NCI-H187 treated with DMSO at 0.1 percent for 48 hours (cell line): ENCODE measurements at places on chromosomes 6 and 20.

DNA sequence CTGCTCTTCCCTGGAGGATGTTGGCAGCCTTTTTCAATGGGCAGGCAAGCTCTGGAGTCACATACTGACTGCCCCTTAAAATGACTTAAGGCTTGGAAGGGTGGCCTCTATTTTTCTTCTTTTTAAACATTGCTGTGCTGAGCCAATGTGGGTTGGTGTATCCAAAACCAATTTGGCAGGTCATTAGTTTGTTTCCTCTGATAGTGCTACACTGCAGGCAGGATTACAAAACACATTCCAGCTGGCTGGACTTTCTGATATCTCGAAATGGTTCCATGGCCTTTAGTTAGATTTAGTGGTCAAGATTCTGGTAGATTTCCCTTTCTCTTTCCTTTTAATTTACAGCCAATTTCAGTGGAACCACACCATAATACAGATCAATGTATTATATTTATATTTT is 28.1 kb upstream of the BMP2 start:
- DNase-seq, result no peak

DNA sequence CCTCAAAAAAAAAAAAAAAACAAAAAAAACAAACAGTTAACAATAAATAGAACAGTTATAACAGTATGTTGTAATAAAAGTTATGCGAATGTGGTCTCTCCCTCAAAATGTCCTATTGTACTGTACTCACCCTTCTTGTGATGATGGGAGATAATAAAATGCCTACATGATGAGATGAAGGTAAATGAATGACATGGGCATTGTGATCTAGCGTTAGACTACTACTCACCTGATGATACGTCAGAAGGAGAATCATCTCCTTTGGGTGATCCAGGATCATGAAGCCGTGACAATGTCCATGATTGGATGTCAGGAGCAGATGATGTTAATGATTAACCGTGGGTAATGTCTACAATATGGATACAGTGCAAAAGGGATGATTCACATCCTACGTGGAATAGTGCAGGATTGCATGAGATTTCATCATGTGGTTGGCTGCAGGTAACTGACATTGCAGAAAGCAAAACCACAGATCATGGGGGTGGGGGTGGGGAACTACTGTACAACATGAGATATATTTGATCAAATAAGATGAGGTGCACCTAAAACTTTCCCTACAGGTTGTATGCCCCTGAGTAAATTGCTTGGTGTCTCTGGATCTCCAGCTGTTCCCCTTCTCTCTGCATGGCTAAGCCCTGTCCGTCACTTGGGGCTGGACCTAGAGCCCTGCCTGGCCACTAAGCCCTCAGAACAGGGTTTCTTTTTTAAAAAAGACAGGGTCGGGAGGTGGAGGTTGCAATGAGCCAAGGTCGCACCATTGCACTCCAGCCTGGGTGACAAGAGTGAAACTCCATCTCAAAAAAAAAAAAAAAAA is 6.2 kb upstream of the RBCK1 start:
- DNase-seq, result no peak

GRCh38 chr6:75183099-75183541 is 22.7 kb downstream of the COL12A1 start:
- no peak for DNase-seq

GRCh38 chr20:50472693-50473664 is 37.2 kb upstream of the PTPN1 start:
- DNase-seq, result no peak

- DNase-seq, result no peak
These were observed 624 bp upstream of the NPEPL1 start for GRCh38 chr20:58691773-58692578.

GRCh38 chr6:152554851-152555250 is 82.3 kb downstream of the SYNE1 start:
- DNase-seq, result no peak

DNA sequence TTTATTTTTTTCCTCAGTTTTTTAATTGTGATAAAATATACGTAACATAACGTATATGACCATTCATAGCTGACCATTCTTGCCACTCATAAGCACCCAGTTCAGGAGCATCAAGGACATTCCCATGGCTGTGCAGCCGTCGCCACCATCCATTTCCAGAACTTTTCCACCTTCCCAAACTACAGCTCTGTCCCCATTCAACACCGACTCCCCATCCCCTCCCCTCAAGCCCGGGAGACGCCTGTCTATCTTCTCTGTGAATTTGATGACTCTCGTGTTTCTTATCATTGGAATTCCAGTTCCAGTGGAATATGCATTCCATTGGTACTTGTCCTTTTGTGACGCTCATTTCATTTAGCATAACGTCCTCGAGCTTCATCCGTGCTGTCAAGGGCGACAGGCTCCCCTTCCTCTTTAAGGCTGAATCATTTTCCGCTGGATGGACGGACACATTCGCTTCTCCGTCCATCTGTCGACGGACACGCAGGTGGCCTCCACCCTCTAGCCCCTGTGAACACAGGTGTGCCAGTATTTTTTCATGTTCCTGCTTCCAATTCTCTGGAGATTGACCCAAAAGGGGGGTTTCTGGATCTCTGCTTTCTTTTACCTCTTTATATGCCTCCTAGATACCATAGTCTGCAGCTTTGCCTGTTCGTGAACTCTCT is 88.1 kb downstream of the YTHDF1 start:
- no peak for DNase-seq

DNA sequence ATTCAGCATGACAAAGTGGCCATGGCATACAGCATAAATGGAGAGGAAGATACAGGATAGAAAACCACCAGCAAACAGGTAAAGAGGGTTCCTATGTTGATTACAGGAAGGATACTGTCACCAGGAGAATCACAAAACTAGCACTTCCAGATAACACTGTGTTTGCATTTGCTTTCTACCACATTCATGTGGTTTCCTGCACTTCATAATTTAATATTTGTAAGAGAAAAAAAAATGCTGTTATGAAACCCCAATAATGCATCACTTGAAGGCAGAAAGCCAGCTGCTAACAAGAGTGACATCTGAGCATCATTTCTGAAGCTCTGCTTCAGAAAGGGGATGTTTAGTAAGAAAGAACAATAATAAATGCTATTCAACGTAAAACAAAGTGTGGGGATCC is 106.6 kb downstream of the ATXN1 start:
- no peak for DNase-seq

- no peak for DNase-seq
These were observed 74.3 kb downstream of the ADGB start for GRCh38 chr6:146673069-146673468.

DNA sequence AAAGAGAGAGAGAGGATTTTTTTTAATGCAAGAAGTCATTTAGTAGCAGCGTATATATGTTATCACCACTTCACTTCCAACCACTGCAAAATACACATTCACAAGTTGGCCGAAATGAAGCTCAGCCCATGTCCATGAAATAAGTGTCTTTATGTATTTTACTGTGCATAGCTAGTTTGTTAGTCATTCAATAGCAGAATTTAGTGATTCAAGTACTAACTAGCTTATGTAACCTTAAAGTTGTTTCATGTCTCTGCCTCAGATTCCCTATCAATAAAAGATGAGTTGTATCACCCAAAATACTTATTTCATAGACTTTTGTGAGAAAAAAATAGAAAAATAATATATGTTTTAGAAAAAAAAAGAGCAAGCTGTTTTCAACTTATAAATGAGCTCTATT is 153.7 kb upstream of the PRDM1 start:
- no peak for DNase-seq

DNA sequence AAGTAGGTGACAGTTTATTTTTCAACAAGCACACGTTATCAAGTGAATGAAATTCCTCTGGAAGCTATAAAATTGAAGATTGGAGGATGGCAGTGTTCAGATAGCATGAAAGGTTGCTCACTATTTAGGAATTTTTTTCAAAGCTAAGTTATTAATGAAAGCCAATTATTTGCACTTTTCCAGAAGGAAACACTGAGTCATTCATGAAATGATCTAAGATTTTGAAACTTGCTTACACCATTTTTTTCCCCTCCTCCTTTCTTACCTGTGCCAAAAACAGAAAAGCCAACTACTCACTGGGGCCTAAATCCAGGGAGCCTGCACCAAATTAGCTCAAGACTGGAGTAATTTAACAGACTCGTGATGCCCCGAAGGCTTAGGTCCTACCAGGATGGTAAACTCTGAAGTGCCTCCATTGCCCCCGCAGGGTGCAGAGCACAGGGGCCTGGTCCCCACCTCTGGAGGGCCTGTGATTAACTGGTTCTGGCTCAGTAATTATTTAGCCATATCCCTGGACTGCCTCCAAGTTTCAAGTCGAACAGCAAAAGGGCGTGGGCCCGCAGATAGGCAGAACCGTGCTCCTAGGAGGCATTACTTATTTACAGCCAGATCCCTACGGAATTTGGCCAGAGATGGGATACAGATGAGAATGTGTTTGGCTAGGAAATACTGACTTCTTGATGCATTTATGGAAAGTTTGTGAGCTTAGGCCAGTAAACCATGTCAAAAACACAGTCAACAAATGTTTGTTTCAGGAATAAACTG is 28.0 kb upstream of the ZNF217 start:
- DNase-seq, result no peak

GRCh38 chr6:70183538-70183937 is 119.3 kb downstream of the COL9A1 start:
- DNase-seq, result no peak

DNA sequence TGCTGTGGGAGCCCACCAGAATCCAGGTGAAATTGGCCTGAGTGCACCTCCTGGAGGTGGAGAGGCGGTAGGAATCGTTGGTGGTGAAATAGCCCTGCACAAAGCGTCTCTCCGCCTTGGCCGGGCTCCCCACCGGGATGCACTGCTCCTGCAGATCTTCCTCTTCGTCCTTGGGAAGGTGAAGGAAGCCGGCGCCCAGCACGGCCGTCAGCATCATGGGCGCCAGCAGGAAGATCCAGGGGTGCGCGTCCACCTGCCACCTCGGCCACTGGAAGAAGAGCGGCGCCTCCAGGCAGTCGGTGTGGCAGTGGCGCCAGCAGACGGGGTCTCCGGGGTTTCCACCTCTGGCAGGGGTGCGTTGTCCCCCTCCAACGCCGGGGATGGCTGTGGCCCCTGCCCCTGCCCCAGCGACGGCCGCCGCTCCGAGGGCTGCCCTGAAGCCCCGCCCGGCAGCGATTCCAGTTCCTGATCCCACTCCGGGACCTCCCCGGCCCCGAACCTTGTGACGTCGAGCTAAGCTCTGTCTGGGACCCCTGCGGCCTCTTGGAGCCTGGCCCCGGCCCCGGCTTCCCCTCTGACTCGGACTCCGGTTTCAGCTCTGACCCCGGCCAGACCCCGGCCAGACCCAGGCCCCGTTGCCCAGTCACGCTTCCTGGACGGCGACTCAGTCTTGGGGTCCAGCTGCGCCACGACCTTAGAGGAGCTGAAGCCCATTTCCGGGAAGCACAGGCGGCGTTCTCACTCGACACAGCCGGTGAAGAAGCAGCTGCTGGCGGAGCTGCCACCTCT is 91.9 kb downstream of the CD164 start:
- DNase-seq, result no peak

- no peak for DNase-seq
These were observed 140.2 kb downstream of the TMEM200A start for GRCh38 chr6:130505808-130506598.

DNA sequence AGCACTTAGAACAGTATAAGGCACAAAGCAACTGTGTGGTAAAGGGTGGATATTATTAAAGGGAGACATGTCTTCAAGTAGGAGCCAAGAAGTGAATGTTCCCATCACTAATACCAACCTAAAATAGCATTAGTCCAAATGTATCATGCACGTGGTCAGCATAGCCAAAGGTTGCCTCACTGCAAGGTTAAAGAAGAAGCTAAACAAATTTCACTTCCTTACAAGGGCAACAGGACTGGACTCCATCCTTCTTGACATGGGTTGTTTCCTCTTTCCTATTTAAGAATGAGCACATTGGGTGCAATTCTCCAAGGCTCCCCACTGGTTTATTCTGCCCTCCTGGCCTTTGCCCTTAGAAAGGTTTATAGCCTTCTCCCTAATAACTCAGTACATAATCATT is 186.7 kb downstream of the PHACTR1 start:
- DNase-seq, result no peak

- DNase-seq, result no peak
These were observed 19.1 kb downstream of the AFDN start for GRCh38 chr6:167845856-167846255.

DNA sequence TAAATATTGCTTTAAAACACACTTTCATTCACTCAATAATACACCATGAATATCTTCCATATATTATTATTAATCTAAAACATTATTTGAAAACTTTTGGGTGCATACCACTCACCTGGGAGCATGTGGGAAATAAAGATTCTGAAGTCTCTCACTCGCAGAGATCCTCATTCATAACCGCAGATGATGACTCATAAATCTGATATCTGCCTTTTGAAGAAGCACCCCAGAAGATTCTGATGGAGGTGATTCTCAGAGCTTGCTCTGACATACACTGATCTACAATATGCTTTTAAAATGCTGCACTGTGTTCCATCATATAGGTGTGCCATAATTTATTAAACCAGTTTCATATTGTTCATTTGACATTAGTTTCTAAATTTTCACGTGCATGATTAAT is 135.0 kb upstream of the SGK1 start:
- DNase-seq, result no peak

DNA sequence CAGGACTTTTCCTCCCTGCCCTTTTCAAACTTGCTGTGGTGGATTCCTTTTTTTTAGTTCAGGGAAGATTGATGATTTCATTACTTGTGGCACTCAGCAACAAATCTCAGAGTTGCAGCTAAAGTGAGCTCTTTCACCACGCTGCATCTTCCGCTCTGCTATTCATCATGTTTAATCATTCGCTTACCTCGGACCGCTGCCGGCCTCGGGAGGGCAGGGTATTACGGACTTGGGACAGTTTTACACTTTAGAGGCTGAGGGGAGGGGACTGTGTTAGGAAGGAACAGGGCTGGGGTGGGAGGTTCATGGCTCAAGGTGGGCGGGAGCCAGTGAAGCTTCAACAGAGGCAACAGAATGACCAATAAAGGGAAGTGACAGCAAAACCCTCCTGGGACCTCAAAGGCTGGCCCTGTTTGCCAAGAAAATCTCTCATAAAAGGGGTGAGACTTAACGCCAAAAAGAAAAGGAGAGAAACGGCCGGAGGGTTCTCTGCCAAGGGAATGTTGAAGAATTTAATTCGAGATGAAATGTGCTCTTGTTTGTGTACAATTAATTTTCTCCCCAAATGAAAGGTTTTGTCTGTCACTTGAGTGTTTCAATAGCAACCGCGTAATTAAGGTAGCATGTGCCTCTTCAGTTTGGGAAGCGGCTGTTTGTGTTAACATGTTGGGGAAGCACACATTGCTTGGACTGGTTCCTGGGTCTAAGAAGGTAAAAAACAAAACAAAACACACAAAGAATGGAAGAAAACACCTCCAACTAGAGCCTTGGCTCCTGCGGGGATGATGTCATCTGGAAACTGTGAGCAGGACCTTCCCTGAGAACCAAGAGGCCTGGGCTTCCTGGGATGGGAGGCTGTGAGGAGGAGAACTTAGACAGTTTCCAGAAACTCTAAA is 72.5 kb upstream of the SULF2 start:
- no peak for DNase-seq

GRCh38 chr6:150723857-150724256 is 124.2 kb downstream of the PLEKHG1 start:
- DNase-seq, result no peak
